Muscle of leg (tissue), 16 donors: ENCODE measurements at places on chromosomes 6 and 20. TPM values are rescaled to one million over a fixed set of nuclear protein-coding genes. Genes with fewer than 3 reads are reported as not detected.

- H3K4me1 ChIP-seq = no peaks in the 10 kb centered on the region
- no peak for DNase-seq
- H3K4me3 ChIP-seq = no peak overlapping the region
- H3K27me3 ChIP-seq = no peaks in the 10 kb centered on the region
- peaks cover 18% of the 10 kb centered on the region for H3K36me3 ChIP-seq
Measured at GRCh38 chr6:17842934-17843821, 136.5 kb upstream of the NUP153 start.

DNA sequence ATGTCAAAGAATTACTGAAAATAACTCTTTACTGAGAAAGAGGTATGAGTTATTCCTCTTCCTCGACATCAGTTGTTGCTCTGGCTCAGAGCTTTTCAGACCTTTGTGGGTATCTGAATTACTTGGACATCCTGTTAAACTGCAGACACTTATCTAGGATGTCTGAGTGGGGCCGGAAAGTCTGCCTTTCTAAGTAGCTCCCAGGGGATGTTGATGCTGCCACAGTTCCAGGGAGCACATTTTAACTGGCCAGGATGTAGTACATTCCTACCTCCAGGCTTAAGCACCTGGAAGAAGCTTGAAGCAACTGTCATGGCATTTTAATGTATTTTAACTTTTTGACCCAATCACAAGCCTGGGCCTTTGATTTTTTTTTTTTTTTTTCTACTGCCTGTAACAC is 265.8 kb upstream of the PLCB4 start:
- H3K4me1 ChIP-seq = no peaks in the 10 kb centered on the region
- DNase-seq = peak; percentile 11
- H3K27ac ChIP-seq = no peak overlapping the region
- H3K36me3 ChIP-seq = no peaks in the 10 kb centered on the region

DNA sequence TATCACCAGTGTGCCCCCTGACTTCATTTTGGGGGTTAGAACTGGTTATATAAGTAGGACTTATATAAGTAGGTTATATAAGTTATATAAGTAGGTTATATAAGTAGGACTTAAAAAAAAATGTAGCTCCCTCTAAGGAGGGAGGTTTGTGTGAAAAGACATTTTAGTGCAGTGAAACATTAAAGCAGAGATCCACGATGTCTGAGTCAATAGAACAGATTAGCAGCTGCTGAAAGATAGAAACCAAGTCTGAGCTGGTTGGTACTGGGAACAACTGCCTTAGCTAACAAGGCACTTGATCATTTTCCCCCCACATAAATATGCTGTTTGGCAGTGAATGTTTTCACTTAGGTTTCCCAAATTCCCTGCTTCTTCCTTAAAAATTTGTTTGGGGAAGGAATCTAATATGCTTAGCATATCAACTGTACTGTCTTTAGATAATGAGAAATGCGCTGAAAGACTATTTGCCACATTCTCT is 2.1 kb upstream of the RPS12 start:
- peaks cover 14% of the 10 kb centered on the region for H3K36me3 ChIP-seq
- peak overlapping the region; percentile 95 for H3K27ac ChIP-seq
- H3K4me3 ChIP-seq = peak overlapping the region; percentile 84
- H3K4me1 ChIP-seq = peaks cover 11% of the 10 kb centered on the region
- no peaks in the 10 kb centered on the region for H3K27me3 ChIP-seq
- DNase-seq = peak; percentile 63

Gene CCM2L
- total RNA-seq = 4.9 TPM

DNA sequence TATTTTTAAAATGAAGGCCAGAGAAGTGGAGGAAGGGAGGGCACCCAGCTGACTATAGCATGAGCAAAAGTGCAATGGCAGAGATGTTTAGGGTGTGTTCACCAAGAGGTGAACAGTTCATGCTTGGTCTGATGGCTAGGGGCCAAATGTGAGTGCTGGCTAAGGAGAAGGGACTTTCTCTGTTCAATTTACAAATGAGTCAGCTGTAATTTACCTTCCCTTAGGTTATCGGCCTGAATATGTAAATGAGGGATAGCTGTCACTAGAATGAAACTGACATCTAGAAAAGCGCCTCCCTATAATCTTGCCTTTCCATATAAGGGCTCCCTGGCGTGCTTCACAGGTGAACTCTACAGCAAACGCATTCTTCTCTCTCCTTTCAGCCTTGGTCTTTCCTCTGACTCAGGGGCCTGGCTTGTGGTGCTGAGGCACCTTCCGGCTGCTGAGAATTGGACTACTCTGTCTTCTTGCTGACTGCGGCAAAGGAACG is 114.7 kb upstream of the BACH2 start:
- no peaks in the 10 kb centered on the region for H3K36me3 ChIP-seq
- H3K4me3 ChIP-seq = no peak overlapping the region
- H3K4me1 ChIP-seq = peaks cover 8% of the 10 kb centered on the region

GRCh38 chr6:14876778-14877613 is 368.9 kb upstream of the JARID2 start:
- H3K4me1 ChIP-seq = peaks cover 14% of the 10 kb centered on the region
- H3K36me3 ChIP-seq = no peaks in the 10 kb centered on the region
- H3K27ac ChIP-seq = peak overlapping the region; percentile 40
- DNase-seq = peak; percentile 75
- peaks cover 2% of the 10 kb centered on the region for H3K27me3 ChIP-seq

Gene TREML2
- 0.09 TPM for total RNA-seq

DNA sequence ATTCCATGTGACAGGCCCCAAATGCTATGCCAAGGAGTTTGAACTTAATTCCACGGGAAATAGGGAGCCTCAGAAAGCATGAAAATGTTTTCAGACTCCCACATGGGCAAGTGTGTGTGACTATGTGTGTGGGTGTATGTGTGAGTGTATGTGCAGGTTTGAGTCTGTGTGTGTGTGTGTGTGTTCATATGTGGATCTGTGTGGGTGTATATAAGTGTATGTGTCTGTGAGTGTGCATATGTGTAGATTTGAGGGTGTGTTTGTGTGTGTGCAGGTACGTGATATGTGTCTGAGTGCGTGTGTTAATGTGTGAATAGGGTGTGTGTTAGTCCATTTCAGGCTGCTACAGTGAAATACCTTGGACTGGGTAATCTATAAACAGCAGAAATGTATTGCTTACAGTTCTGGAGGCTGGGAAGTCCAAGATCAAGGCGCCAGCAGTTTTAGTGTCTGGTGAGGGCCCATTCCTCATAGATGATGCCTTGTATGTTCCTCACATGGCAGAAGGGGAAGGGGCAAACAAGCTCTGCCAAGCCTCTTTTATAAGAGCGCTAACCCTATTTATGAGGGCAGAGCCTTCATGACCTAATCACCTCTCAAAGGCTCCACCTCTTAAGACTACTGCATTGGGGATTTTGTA is 181.1 kb upstream of the TAB2 start:
- H3K36me3 ChIP-seq = no peaks in the 10 kb centered on the region
- H3K27me3 ChIP-seq = no peaks in the 10 kb centered on the region
- H3K4me1 ChIP-seq = no peaks in the 10 kb centered on the region
- H3K4me3 ChIP-seq = no peak overlapping the region
- DNase-seq = no peak

GRCh38 chr6:84309336-84309735 is 81.9 kb upstream of the CEP162 start:
- H3K36me3 ChIP-seq = no peaks in the 10 kb centered on the region
- H3K27ac ChIP-seq = no peak overlapping the region
- no peaks in the 10 kb centered on the region for H3K27me3 ChIP-seq
- H3K4me1 ChIP-seq = no peaks in the 10 kb centered on the region

DNA sequence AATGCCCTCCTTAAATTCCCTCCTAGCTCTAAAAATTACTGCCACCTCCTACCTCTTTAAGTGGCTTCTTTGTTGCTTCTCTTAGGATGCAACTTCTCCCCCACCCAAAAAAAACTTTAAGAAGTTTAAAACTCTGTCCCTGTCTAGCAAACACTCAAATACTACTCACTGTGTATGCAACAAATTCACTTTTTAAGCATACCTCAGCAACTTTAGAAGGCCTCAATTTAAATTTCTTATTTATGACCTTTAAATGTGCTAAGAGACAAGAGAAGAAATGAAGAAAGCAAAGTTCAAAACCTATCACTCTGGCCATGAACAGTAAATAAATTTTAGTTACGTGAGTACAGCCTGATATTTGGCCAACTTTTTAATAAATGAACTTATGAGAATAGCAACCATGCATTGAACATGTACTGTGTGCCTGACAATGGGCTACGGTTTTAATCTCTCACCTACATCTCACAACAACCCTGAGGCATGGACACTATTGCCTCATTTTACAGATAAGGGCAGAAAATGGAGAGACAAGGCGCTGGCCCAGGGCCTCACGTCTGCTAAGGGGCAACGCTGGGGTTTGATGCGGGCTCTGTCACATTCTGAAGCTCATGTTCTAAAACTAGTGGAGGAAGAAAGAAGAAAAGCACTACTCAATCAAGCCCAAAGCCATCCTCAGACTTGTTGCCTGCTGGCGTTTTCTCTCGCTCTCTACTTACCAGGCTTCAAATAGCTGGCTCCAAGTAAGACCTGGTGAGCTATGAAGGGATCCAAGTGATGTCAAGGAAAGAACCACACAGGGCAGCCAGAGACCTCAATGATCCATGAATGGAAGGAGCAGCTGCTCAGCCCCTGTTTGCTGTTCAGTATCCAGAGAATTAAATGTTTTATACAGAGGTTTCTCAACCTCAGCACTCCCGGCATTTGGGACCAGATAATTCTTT is 99.8 kb downstream of the TBC1D7 start:
- no peaks in the 10 kb centered on the region for H3K4me1 ChIP-seq
- H3K27me3 ChIP-seq = no peaks in the 10 kb centered on the region
- H3K27ac ChIP-seq = no peak overlapping the region
- H3K36me3 ChIP-seq = no peaks in the 10 kb centered on the region

GRCh38 chr6:37550191-37550831 is 50.6 kb upstream of the CCDC167 start:
- no peak overlapping the region for H3K27ac ChIP-seq
- no peaks in the 10 kb centered on the region for H3K36me3 ChIP-seq
- H3K4me1 ChIP-seq = peaks cover 23% of the 10 kb centered on the region
- H3K4me3 ChIP-seq = no peak overlapping the region

- H3K4me3 ChIP-seq = no peak overlapping the region
- H3K27ac ChIP-seq = no peak overlapping the region
- no peaks in the 10 kb centered on the region for H3K4me1 ChIP-seq
- no peaks in the 10 kb centered on the region for H3K27me3 ChIP-seq
- no peaks in the 10 kb centered on the region for H3K36me3 ChIP-seq
Measured at GRCh38 chr6:161498359-161498758, 224.5 kb upstream of the AGPAT4 start.

Gene CRISP2
- total RNA-seq = not detected

DNA sequence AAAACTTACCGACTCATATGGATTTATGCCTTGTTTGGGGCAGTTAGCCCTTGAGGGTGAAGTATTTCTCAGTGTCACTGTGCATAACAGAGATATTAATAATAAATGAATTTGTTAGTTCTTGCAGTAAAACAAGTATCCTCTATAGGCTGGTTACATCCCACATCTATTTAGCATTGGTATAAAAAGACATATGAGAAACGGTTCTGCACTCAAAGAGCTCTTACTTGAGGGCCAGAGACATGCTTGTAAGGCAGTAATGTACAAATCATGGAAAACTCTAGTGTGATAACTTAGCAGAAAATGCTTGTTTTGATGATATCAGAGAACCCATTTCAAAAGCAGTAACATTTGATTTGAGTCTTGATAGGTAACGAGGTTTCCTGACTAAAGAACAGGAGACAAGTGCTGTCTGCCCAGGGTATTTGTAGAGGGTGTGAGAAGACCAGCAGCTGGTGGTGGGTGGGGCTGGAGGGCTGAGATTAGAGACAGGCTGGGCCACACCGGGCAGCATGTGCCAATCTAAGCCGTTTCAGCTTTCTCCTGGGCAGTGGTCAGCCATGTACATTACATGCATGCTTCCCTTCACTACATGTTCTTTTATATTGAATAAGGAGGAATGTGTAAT is 46.3 kb downstream of the TULP4 start:
- H3K4me3 ChIP-seq = no peak overlapping the region
- H3K36me3 ChIP-seq = no peaks in the 10 kb centered on the region
- no peaks in the 10 kb centered on the region for H3K27me3 ChIP-seq
- peak overlapping the region; percentile 8 for H3K27ac ChIP-seq
- peaks cover 23% of the 10 kb centered on the region for H3K4me1 ChIP-seq

Gene MATN4
- total RNA-seq = 0.58 TPM

Gene SEMG1
- total RNA-seq = not detected

Gene PPP1R3G
- total RNA-seq = 2.6 TPM

DNA sequence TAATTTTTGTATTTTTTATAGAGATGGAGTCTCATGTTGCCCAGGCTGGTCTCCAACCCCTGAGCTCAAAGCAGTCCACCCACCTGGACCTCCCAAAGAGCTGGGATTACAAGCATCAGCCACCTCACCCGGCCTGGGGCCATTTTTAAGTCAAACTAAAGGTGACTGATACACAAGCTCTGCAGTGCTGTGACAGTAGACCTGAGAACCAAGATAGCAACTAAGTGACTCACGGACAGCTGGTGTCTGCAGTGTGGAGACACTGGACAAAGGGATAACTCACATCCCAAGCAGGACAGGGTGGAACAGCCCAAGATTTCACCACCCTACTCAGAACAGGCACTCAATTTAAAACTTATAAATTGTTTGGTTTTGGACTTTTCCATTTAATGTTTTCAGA is 402.5 kb downstream of the CD83 start:
- peaks cover 7% of the 10 kb centered on the region for H3K27me3 ChIP-seq
- DNase-seq = no peak

DNA sequence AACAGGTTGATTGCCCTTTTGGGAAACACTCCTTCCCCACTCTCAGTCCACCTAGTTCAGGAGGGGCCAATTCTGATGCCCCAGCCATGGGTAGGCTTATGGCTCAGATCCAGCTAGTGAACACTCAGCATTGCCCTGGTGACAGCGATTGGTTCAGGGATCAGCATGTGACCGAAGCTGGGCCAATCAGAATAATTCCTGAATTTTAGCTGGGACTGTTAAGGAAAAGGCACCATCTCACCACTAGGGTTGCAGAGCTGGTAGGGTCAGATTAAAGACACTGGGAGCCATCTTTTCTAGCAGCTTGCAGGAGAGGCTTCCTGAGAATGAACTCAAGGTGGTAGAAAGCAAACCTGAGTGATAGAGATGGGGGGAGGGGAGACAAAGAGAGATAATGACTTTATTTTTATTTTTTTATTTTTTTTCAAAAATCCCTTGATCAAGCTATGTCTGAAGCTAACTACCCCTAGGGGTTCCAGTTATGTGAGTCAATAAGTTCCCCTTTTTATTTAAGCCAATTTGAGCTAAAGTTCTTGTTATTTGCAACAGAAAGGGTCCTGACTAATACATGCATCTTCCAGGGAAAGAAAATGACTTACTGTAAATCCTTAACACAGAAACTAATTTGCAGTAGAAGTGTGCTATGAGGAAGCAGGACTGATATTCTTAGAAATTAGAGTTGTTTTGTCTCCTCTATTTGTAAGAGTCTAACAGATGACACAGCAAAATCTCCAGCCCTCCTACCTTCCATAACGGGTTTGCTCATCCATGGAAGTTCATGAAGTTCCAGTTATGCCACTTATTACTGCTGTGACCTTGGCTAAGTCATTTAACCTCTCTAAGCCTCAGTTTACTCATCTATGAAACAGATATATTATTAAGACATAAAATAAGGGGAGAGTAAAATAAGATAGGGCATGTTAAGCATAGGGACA is 44.7 kb downstream of the EYA2 start:
- no peaks in the 10 kb centered on the region for H3K36me3 ChIP-seq
- DNase-seq = no peak
- no peaks in the 10 kb centered on the region for H3K27me3 ChIP-seq
